Panc1 (cell line): ENCODE measurements at places on chromosomes 3 and 15. TPM values are rescaled to one million over a fixed set of nuclear protein-coding genes. Genes with fewer than 3 reads are reported as not detected.

The TMIE gene
- total RNA-seq = 1.1 TPM

The SCAANT1 gene
- not detected for total RNA-seq

The ZNF619 gene
- total RNA-seq = 1.3 TPM

The SUSD5 gene
- 16.3 TPM for total RNA-seq

The A4GNT gene
- total RNA-seq = not detected

The HTR3D gene
- not detected for total RNA-seq

The ALPK3 gene
- 1.0 TPM for total RNA-seq

The C3orf62 gene
- total RNA-seq = 2.3 TPM

The LRRN1 gene
- total RNA-seq = 0.13 TPM

The NKIRAS1 gene
- total RNA-seq = 8.9 TPM

The CYP8B1 gene
- 0.08 TPM for total RNA-seq

The CPN2 gene
- total RNA-seq = 0.08 TPM

The FEZF2 gene
- not detected for total RNA-seq

The LARP6 gene
- 66.3 TPM for total RNA-seq

The NRG4 gene
- 0.39 TPM for total RNA-seq

The CCDC191 gene
- 5.6 TPM for total RNA-seq

The HCLS1 gene
- total RNA-seq = 0.85 TPM

The AGBL1 gene
- not detected for total RNA-seq

The MITF gene
- total RNA-seq = 10.8 TPM

The FRMD4B gene
- 0.90 TPM for total RNA-seq

The PLA2G4D gene
- total RNA-seq = not detected

The DAZL gene
- total RNA-seq = not detected

The CFAP100 gene
- not detected for total RNA-seq

The GATM gene
- 7.6 TPM for total RNA-seq

The TRH gene
- total RNA-seq = not detected

The ZMYND10 gene
- 3.6 TPM for total RNA-seq

The OR5H6 gene
- total RNA-seq = not detected

The ZKSCAN7 gene
- not detected for total RNA-seq

The PAQR5 gene
- 2.0 TPM for total RNA-seq

The NEK10 gene
- 5.7 TPM for total RNA-seq

The TMEM89 gene
- total RNA-seq = not detected

The CFAP161 gene
- 2.7 TPM for total RNA-seq

The RGMA gene
- 0.62 TPM for total RNA-seq

The GPR160 gene
- total RNA-seq = 0.18 TPM

The ITGB5 gene
- 446 TPM for total RNA-seq

The SLC12A8 gene
- 7.0 TPM for total RNA-seq

The EXD1 gene
- total RNA-seq = 0.15 TPM

The KNG1 gene
- 0.23 TPM for total RNA-seq

The COL8A1 gene
- total RNA-seq = 0.13 TPM

The ALAS1 gene
- 89.4 TPM for total RNA-seq
